ENCODE measurements at places on chromosomes 6 and 20. TPM values are rescaled to one million over a fixed set of nuclear protein-coding genes. Genes with fewer than 3 reads are reported as not detected.

DNA sequence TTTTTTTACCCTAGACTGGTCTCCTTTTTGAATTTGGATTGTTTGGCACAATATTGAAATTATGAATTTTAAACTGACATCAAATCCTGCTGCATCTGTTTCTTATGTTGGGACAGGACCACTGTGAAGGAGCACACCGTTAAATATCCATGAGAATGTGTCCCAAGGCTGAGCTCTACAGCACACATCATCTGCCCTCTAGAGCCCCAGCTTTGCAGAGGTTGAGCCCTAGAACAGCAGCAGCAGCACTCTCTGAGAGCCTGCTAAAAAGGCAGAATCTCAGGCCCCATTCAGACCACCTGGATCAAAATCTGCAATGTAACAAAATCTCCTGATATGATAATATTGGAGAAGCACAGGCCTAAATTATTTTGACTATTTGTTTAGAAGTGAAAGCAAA is 192.1 kb upstream of the CCN2 start:
- DNase-seq: no peak

DNA sequence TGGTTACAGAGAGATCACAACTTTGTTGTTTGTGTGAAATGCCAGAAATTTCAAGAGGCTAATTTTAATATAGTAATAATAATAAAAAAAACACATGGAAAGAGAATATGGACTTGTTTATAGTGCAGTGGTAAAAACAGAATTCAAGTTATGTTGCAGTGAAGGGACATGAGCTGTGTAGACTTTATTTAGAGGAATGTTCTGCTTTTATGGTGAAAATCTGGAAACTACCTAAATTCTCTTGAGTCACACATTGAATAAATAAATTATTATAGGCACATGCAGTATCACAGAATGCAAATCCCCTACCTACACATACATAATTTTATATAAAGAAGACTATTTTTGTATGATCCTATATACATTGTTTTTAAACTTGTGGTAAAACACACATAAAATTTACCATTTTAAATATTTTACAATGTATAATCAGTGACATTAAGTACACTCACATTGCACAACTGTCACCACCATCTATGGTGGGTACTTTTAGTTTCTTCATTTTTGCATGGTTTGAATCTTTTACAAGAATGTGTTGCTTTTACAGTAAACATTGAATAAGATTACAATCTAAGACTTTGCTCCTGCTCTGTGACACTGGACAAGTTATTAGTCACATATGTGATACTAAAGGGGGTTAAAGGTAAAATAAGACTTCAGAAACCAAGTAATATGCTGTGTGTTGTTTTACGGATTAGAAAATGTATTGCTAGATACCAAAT is 107.4 kb downstream of the B3GAT2 start:
- DNase-seq: no peak

DNA sequence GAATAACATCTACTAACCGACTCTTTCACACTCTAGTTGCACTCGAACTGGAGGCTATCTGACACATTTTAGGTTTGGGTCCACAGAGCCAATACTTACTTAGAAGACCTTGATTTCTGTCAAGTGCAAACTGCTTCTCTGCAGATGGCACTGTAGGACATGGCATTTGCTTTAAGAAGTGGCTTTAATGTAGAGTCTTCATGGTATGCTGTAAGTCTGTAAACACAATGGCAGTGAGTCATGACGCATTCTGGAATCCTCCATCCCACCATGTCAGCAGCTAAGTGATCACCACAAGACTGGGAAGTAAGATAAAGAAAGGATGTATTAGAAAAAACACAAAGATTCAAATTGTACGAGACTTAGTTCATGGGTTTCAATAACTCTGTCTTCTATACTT is 377.0 kb upstream of the NOX3 start:
- no peak for DNase-seq

DNA sequence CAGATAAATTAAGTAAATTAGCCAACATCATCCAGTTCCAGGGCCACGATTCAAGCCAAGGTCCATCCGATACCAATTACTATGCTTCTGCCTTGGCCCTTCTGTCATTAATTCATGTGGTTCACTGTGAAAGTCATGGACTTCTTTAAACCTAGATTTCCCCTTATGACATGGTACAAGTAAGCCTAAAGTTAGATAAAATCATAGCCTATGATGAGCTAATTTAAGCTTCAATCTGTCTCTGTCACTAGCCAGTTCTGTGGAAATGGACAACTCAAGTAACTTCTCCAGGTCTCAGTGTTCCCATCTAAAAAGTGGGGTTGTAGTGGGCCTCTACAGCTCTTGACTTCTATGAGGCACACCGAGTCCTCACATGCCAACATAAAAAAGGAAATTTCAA is 225.5 kb upstream of the MARCKS start:
- DNase-seq: no peak

DNA sequence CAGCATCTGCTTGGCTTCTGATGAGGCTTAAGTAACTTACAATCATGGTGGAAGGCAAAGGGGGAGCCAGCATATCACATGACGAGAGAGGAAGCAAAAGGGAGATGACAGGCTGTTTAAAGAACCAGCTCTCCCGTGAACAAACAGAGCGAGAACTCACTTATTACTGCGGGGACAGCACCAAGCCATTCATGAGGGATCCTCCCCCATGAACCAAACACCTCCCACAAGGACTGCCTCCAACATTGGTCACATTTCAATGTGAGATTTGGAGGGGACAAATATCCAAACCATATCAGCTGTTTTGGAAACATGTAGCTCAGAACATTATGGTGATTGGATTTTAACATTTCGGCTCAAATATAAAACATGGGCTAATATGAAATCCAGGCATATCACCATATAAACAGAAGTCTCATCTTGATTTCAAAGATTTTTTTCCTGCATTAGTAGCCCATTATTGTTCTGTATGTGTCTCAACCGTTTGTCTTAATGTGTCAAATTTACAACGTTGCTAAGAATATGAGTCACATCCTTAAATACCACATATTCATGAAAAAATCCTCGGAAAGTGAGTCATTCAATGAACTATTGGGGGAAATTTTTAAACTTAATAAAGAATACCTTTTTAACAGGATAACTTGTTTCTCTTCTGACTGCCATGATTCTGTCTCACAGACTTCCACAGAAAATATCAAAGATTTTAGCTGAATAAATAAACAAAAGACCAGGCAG is 894.3 kb downstream of the TFAP2A start:
- no peak for DNase-seq

Gene TUBB2B
- total RNA-seq: 4.3 TPM

Gene CAP2
- total RNA-seq: 27.6 TPM

DNA sequence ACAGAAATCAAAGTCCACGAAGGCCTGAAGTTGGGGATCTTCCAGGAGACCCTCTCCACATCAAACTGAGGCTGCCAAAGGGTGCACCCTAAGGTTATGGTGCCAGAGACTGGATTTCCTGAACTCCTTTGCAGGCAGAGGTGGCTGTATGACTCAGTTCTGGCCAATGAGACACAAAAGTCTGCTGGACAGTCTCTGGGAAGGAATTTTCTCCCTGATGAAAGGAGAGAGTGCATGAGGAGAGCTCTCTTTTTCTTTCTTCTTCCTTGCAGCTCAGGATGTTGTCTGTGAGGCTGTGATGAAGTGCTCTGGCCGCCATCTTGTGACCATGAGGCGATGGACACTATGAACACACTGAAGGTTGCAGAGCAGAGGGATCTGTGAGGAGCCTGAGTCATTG is 85.2 kb downstream of the MDGA1 start:
- no peak for DNase-seq
